Mammary epithelial cell (primary cell): ENCODE measurements at places on chromosomes 6 and 20. TPM values are rescaled to one million over a fixed set of nuclear protein-coding genes. Genes with fewer than 3 reads are reported as not detected.

The SERAC1 gene
- 10.0 and 11.7 TPM in 2 replicates for total RNA-seq

The TGM3 gene
- total RNA-seq = not detected

The SLC32A1 gene
- not detected for total RNA-seq

The MEP1A gene
- not detected for total RNA-seq

The STMN3 gene
- total RNA-seq = 4.5 and 7.5 TPM in 2 replicates

The LHFPL5 gene
- not detected in 2 replicates for total RNA-seq

The MACROD2 gene
- total RNA-seq = 3.2 TPM

The ARFGEF3 gene
- 1.6 and 1.8 TPM in 2 replicates for total RNA-seq

The NMBR gene
- total RNA-seq = not detected in 2 replicates

The C6orf141 gene
- 39.8 and 73.7 TPM in 2 replicates for total RNA-seq

The PROKR2 gene
- total RNA-seq = not detected

The FKBP1C gene
- total RNA-seq = 2.0 and 2.1 TPM in 2 replicates

The TBX18 gene
- not detected for total RNA-seq

The SOBP gene
- total RNA-seq = 0.33 TPM

The HSPA12B gene
- total RNA-seq = not detected in 2 replicates

The CALHM4 gene
- 0.17 TPM for total RNA-seq

The LIN28B gene
- not detected for total RNA-seq

The KCNK17 gene
- total RNA-seq = 13.0 TPM

The ZBTB22 gene
- total RNA-seq = 11.5 and 14.6 TPM in 2 replicates

The POM121L2 gene
- not detected in 2 replicates for total RNA-seq

The C6orf15 gene
- 9.3 TPM for total RNA-seq

The DOK5 gene
- not detected in 2 replicates for total RNA-seq

The HUS1B gene
- 1.5 TPM for total RNA-seq

The HSPA1L gene
- 0.83 TPM for total RNA-seq

The TRAM2 gene
- total RNA-seq = 9.8 and 16.9 TPM in 2 replicates

The OR2H2 gene
- not detected in 2 replicates for total RNA-seq

The ARMC12 gene
- 0.73 and 1.3 TPM in 2 replicates for total RNA-seq

The FAM217A gene
- not detected for total RNA-seq

The RAB32 gene
- total RNA-seq = 56.5 and 65.8 TPM in 2 replicates

The SLC17A1 gene
- not detected in 2 replicates for total RNA-seq

The CTAGE9 gene
- total RNA-seq = not detected in 2 replicates
